ENCODE measurements at places on chromosomes 5 and 9. TPM values are rescaled to one million over a fixed set of nuclear protein-coding genes. Genes with fewer than 3 reads are reported as not detected.

GRCh38 chr5:45376417-45376816 lies 319.8 kb downstream of the HCN1 start:
- no peak overlapping the region for H3K4me3 ChIP-seq
- no peaks in the 10 kb centered on the region for H3K36me3 ChIP-seq
- H3K4me1 ChIP-seq: no peaks in the 10 kb centered on the region
- H3K27ac ChIP-seq: no peak overlapping the region
- H3K27me3 ChIP-seq: no peaks in the 10 kb centered on the region

Gene PTGDS
- total RNA-seq: 15.1 TPM

DNA sequence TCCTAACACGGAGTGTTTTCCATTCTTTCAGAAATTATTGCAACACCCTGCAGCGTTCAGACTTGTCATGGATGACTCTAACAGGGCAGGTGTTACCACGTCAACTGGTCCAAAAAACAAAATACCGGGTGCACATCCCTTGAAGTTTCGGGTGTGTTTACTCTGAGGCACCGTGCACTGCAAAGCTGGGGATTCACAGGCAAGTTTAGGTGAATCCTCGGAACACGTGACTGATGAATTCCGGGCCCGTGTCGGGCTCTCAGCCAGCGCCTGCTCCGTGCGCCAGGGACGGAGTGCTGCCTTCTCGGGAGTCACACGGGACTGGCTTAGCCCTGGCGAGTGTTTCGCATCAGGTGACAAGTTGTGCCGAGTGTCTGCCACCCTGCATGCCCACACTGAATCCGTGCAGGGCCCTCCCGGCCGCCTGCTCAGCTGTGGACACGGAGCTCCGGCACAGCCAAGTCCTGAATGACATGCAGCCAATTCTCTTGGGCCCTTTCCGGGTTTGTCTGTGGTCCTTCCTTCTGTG lies 66.0 kb upstream of the IRX4 start:
- H3K27me3 ChIP-seq: no peaks in the 10 kb centered on the region
- DNase-seq: no peak
- H3K4me1 ChIP-seq: peaks cover 4% of the 10 kb centered on the region

DNA sequence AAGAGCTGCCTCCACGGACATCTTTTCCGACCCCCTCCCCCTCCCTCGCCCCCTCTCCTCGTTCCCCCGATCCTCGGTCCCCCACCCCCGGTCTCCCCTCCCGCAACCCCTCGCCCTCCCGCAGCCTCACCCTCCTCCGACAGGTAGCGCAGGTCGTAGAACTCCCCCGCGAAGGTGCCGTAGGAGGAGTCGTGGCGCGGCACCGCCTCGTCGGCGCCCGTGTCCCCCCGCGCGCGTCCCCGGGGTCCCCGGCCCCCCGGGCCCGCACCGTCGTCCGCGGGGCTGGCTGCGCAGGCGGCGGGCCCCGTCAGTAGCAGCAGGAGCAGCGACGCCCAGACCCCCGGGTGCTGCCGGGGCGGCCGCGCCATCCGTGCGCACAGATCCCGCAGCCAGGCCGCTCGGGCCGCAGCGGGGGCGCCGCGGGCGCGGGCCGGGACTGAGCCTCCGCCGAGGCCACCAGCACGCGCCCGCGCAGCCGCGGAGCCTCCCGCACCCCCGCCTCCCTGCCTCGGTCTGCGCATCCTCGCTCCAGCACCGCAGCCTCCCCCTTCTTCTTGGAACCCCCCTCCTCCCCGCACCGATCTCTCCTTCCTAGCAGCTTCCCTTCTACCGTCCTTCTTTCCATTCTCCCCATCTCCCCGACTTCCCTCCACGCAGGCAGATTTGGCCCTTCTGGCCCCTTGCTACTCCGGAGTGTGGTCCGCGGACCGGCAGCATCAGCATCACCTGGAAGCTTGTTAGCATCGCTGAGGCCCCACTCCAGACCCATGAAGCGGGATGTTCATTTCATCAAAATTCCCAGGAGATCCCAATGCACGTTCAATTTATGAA lies at the start of gene FRRS1L:
TSS of gene FRRS1L (minus strand) at position 479 of the 831 bp plus-strand sequence. CDS start at position 368, 111 bp downstream.
- peaks cover 59% of the 10 kb centered on the region for H3K27me3 ChIP-seq
- no peaks in the 10 kb centered on the region for H3K36me3 ChIP-seq
- peak; percentile 78 for DNase-seq
- no peak within 1 kb of the TSS for H3K27ac ChIP-seq

DNA sequence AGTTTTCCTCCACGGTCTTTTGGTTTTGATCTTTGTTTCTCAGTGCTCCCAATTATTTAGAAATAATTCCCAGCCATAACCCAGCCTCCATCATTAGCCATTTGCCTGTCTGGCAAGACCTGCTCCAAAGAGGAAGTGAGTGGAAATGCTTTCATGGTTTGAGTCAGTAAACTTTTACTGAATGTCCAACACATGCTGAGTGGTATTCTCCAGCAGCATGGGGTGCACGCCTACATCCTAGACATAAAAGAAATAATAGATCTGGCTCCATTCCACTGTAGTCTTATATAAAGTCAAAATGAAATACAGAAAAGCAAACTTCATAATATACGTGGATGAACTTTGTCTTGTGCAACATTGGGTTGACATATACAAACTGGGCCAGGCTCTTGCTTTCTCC lies 757.2 kb downstream of the TLE1 start:
- no peaks in the 10 kb centered on the region for H3K4me1 ChIP-seq
- no peak for DNase-seq
- H3K27ac ChIP-seq: no peak overlapping the region
- H3K36me3 ChIP-seq: no peaks in the 10 kb centered on the region

GRCh38 chr9:135919318-135919890 lies 12.1 kb upstream of the CAMSAP1 start:
- H3K27ac ChIP-seq: no peak overlapping the region
- peaks cover 28% of the 10 kb centered on the region for H3K36me3 ChIP-seq
- no peaks in the 10 kb centered on the region for H3K4me1 ChIP-seq
- H3K4me3 ChIP-seq: no peak overlapping the region
- DNase-seq: no peak
